K562 (cell line): ENCODE measurements at places on chromosomes 7 and 10.

GRCh38 chr10:49185213-49185612 lies 3.0 kb downstream of the TMEM273 start:
- no peak for DNase-seq

DNA sequence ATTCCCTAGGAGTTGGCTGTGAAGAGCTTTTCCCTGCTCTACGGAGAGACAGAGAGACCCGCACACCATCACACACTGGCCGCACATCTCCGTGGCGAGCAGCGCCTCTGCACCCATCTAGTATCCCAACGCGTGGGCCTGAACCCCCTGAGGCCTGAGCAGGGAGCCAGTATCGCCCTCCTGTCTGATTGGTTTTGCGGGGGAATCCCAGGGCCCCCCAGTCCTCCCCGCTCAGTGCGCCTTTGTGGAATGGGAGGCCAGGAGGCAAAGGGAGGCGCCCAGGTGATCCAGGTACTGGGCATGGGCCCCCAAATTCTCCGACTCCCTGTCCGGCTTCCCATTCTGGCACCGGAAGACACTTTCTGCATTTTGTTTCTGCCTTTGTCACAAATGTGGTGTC lies 344.3 kb downstream of the GLRX3 start:
- DNase-seq, result no peak

DNA sequence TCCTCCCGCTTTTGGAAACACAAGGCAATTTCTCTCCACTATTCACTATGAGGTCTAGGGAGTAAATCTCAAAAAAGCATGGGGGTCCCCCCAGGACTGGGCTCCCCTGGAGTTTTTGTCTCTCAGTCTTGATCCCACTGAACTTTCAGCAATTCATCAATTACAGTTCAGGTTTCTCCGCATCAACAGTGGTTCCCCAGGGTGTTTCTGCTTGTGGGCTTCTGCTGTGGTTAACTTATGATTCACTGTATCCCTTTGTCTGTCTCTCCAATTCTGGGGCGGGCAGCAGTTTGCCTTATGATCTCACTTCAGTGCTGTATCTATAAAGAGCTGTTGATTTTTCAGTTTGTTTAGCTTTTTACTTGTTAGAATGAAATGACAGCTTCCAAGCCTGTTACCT lies 142.6 kb upstream of the CDC14C start:
- DNase-seq, result no peak

DNA sequence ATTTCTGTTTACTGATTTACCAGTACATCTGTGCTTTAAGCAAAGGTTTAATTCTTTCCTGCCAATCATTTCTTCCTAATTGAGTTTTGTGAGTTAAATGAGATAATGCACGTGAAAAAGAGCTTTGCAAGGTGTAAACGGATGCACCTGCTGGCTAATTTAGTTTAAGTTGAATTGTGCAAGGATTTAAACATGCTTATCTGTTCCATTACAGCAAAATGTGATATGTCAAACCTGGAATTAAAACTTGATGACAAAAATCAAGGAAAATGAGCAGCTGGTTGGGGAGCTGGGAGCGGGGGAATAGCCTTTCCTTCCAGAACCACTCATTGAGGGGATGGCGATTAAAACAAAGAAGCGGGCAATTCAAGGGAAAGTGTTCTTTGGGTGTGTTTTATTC lies 155.0 kb upstream of the CTTNBP2 start:
- no peak for DNase-seq

DNA sequence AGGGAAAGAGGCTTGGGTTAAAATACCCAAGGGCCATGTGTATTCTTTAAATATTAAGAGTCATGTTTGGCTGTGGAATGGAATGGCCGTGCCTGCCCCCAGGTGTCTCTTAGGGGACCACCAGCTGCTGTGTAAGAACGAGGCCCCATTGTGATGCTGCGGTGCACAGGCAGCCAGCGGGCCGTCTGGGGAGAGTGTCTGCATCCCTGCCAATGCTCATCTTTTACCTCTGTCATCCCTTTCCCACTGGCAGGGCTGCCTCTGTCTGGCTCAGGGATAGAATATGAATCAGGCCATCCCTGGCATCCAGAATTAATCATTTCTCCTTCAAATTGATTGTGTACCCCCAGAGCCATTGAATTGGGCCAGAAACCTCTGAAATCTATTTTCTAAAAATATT lies 137.8 kb upstream of the GALNT17 start:
- no peak for DNase-seq
